Subcutaneous adipose tissue (tissue), 4 donors: ENCODE measurements at places on chromosomes 7 and 10. TPM values are rescaled to one million over a fixed set of nuclear protein-coding genes. Genes with fewer than 3 reads are reported as not detected.

The ZFYVE27 gene
- 25.6 TPM for total RNA-seq

The ARMC3 gene
- total RNA-seq = not detected

The ATOH7 gene
- not detected for total RNA-seq

The EGFR gene
- total RNA-seq = 84.0 TPM

The ATP5F1C gene
- total RNA-seq = 382 TPM

The CCL26 gene
- not detected for total RNA-seq

The ADAM22 gene
- total RNA-seq = 3.4 TPM

The EBF3 gene
- 50.1 TPM for total RNA-seq

The CFAP58 gene
- 0.19 TPM for total RNA-seq

The OPN1SW gene
- not detected for total RNA-seq

The ANKRD61 gene
- total RNA-seq = not detected

The SH2B2 gene
- 7.5 TPM for total RNA-seq

The CCDC3 gene
- 28.1 TPM for total RNA-seq

The NUTM2B gene
- total RNA-seq = 1.1 TPM

The EPHB6 gene
- total RNA-seq = 5.1 TPM

The SFMBT2 gene
- 8.2 TPM for total RNA-seq

The CPED1 gene
- total RNA-seq = 38.5 TPM

The NRCAM gene
- 21.1 TPM for total RNA-seq

The CHCHD2 gene
- total RNA-seq = 252 TPM

The GIMAP8 gene
- 9.9 TPM for total RNA-seq

The CYP3A7 gene
- not detected for total RNA-seq

The GARIN1A gene
- 1.7 TPM for total RNA-seq

The GLI3 gene
- 15.9 TPM for total RNA-seq

The DPYSL4 gene
- total RNA-seq = 0.34 TPM

The CALML3 gene
- not detected for total RNA-seq

The CBLL1 gene
- total RNA-seq = 27.7 TPM

The NODAL gene
- total RNA-seq = not detected

The RSU1 gene
- total RNA-seq = 57.0 TPM

The SPDYE3 gene
- total RNA-seq = not detected

The DENND10 gene
- 68.2 TPM for total RNA-seq

The SEMA4G gene
- 0.51 TPM for total RNA-seq

The CPA2 gene
- not detected for total RNA-seq
